H4 (cell line): ENCODE measurements at places on chromosomes 5 and 9. TPM values are rescaled to one million over a fixed set of nuclear protein-coding genes. Genes with fewer than 3 reads are reported as not detected.

ZNF462 gene
- total RNA-seq, result 6.5 and 8.2 TPM in 2 replicates

DNA sequence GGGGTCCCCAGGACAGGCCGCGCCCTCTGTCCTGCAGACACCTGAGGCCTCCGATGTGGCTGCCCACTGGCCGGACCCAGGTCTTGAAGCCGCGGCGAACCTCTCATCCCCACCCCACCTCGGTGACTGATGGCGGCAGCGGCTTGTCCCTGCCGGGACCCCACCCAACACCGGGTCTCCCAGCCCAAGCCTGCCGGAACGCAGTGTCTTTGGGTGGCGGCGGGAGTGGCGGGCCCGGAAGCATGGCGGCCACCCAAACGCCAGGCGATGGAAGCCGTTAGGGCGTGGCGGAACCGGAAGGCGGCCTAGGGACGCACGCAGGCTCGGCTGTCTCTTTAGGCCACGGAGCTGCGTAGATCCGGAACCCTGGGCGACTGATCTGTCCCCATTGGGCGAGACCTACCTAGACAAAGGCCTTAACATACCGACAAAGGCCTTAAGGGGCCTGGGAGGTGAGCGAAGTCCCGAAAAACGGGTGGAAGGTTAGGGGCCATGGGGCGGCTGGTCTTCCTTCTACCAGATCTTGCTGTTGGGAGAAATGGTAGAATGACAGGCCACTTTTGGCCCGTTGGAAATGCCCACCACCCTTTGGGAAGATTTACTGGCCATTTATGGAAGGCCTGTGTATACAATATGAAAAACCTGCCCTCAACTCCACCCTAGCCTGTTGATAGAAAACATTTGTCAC, 94.6 kb upstream of the SMC2 start:
- DNase-seq, result no peak

- no peak for DNase-seq
These were observed 1.1 kb upstream of the FYB1 start for GRCh38 chr5:39220280-39221030.

DNA sequence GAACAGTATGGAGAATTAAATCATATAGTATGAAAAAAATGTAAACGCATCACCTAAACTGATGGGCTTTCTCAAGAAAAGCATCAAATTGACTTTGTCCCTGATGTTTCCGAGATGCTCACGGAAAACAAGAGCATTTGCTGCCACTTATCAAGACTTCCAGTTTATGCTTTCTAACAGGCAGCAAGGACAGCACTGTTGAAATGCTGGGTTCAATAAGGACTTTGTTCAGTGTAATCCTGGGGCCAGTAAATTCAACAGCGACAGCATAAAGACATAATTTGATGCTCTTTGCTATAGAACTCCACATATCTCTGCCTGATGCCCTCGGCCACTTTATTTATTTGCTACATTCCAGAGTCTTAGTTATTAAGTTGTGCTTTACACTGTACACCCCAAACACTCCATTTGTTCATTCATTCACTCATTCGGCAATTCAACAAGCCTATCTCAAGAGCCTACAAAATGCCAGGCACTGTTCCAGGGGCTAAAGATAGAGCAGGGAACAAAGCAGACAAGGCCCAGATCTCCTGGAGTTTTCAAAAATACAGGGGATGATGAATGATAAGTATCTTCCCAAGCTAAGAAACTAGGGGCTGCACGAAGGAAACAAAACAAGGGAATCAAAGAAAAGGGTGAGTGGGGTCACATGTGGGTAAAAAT, 294.6 kb downstream of the ZNF608 start:
- no peak for DNase-seq

DNA sequence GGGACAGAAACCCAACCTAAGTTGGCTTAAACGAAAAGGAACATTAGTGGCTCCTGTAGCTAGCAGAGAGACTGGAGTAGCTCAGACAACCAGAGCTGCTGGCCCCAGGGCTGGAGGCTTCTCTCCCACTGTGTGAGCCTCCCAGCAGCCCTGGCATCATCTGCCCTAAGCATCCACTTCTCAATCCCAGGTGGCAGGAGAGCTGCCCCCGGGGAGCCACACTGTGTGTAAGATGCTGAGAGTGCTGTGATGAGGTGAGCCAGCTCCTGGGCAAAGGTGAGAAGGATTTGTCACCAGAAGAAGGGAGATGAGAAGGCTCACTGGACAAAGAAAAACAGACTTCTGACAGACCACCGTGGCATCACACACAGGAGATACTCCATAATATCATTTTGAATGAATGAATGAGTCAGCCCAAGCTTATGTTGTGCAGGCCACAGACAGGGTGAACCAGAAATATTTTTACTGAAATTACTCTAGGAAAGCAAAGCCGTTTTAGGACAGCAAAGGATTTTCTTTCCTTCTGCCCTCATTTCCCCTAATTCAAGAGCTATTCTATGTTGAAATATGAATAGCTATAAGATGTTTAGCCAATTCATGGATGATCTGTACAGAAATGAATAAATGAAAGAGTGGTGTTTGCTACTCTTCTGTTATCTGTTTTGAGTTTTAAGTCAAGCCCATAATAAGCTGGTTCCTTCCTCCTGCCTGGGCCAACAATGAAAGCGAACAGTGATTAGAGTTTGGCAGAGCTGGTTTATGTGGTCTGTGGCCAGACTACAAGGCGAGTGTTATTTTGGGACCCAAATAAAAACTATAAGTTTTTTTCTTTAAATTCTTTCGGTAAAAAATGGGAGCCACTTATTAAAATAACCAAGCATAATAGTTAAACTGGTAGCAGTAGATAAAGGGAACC, 57.4 kb upstream of the ECM2 start:
- no peak for DNase-seq

PCDHB4 gene
- 0.21 TPM in 1 of 2 replicates, not detected in the other for total RNA-seq

DNA sequence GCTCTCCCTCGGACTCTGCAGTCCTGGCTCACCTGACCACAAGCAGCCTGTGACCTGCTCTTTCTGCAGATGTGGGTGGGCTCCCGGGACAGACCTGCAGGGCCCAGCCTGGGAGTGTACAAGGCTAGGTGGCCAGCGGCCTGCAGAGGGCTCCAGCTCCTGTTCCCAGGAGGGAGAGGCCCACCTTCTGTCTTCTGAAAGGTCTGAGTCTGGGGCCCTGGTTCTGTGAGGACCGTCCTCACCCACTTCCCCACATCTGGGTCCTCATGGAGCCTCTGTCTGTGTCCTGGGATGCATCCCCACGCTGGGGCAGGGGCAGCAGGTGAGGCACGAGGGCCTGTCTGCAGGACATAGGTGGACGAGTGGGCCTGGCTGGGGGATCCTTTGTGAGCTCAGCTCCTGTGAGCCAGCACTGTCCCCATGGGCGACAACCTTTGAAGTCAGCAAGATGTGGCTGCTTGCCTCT, 43.7 kb downstream of the PHF2 start:
- no peak for DNase-seq

GRCh38 chr9:72954431-72955125, 1.7 kb upstream of the ALDH1A1 start:
- no peak for DNase-seq

DNA sequence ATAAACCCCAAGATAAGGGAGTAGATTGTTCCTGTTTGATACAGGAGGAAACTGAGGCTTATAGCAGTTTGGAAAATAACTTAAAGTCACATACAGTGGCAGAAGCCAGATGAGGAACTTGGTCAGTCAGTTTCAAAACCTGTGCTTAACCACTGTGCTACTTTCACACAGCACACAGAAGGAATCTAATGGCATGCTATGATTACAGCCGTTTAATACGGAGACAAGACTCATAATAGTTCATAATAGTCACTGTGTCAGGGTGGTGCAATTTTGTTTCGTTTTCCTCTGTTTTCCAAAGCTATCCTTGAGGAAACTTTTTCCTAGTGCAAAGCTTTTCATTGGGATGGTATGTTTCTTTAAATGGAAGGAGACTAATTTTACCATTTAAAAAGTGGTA, 112.3 kb downstream of the GCNT1 start:
- DNase-seq, result no peak

DDX41 gene
- 106 and 122 TPM in 2 replicates for total RNA-seq

C1QTNF2 gene
- 2.2 and 2.6 TPM in 2 replicates for total RNA-seq

- no peak for DNase-seq
These were observed 43.3 kb upstream of the SSBP2 start for GRCh38 chr5:81794226-81794625.

- no peak for DNase-seq
These were observed 941 bp downstream of the XPA start for GRCh38 chr9:97695995-97696802.

- no peak for DNase-seq
These were observed 64.1 kb downstream of the ROR2 start for GRCh38 chr9:91885746-91886413.

DNAJC25 gene
- 10.3 and 11.6 TPM in 2 replicates for total RNA-seq

C5 gene
- total RNA-seq, result 3.6 and 4.5 TPM in 2 replicates

GRCh38 chr5:185095-186070, 5.9 kb upstream of the LRRC14B start:
- no peak for DNase-seq

ROR2 gene
- total RNA-seq, result 1.5 and 1.8 TPM in 2 replicates

DNA sequence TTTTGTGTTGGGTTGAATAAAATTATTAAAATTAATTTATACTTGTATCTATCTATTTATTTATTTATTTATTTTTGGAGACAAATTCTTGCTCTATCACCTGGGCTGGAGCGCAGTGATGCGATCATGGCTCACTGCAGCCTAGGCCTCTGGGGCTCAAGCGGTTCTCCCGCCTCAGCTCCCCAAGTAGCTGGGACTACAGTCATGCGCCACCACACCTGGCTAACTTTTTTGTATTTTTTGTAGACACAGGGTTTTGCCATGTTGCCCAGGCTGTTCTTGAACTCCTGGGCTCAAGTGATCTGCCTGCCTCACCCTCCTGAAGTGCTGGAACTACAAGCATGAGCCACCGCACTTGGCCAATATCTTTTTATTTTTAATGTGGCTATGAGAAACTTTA, 134.7 kb upstream of the SPDL1 start:
- no peak for DNase-seq

- DNase-seq, result no peak
These were observed 58.0 kb downstream of the RNF38 start for GRCh38 chr9:36341936-36342577.

RGS3 gene
- 36.4 and 37.1 TPM in 2 replicates for total RNA-seq

SLC46A2 gene
- total RNA-seq, result not detected in 2 replicates

RASA1 gene
- 20.7 and 26.1 TPM in 2 replicates for total RNA-seq

CNTLN gene
- 2.8 and 5.6 TPM in 2 replicates for total RNA-seq

GRCh38 chr5:41764650-41765049, 105.6 kb downstream of the OXCT1 start:
- no peak for DNase-seq

SAPCD2 gene
- 5.9 and 12.4 TPM in 2 replicates for total RNA-seq

PRLR gene
- 0.12 and 1.1 TPM in 2 replicates for total RNA-seq

GRCh38 chr9:124473310-124473709, 23.1 kb downstream of the ADGRD2 start:
- no peak for DNase-seq

GRCh38 chr5:5795074-5795771, 372.7 kb downstream of the ICE1 start:
- no peak for DNase-seq

- DNase-seq, result no peak
These were observed 114.1 kb downstream of the MPDZ start for GRCh38 chr9:13165236-13165945.
